ENCODE measurements at places on chromosomes 4 and X.

DNA sequence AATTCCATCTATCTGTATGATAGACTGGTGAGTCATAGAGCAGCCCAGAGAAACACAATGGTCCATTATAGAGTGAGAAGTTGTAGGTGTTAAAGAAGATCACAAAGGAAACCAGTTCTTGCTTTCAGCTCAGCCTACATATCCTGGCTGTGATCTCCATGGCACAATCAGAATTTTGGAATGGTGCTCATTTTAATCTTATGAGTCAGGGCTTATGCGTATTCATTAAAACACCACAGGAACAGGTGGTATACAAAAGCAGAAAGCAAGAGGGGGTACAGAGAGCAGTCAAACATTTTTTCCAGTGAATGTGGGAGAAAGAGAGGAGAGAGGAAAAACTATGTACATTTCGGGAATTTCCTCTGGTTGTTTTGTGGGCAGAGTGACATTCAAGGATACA is 126.9 kb downstream of the MFAP3L start:
- DNase-seq = no peak

DNA sequence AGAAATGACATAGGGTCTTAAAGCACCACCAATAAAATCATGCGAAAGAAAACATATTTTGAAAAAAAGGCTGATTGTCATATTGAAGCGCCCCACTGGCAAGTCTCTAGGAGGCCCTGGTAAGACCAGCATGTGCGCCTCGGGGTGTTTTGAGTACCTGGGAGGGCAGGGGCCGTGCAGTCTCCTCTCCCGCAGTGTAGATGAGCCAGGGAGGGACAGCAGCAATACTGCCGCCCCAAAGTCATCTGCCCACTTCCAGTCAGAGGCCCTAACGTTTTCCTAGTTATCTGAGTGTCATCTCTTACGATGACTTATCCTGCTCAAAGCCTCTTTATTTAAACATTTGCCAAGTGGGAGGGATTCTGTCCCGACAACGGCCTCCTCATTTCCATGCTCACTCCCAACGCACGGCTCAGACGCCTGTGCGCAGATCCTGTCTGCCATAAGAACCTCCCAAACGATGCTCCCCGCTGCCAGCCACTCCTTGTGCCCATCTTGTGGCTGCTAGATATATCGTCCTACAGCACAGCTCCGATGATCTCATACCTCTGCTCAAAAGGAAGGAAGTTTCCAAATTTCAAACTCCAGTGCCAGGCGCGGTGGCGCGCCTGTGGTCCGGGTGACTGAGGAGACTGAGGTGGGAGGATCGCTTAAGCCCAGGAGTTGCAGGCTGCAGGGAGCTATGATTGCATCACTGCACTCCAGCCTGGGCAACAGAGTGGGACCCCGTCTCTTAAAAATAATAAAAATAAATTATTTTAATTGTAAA is 17.2 kb upstream of the SCRG1 start:
- no peak for DNase-seq

- no peak for DNase-seq
Observed at GRCh38 chrX:48789366-48790220, 3.2 kb downstream of the GATA1 start.

DNA sequence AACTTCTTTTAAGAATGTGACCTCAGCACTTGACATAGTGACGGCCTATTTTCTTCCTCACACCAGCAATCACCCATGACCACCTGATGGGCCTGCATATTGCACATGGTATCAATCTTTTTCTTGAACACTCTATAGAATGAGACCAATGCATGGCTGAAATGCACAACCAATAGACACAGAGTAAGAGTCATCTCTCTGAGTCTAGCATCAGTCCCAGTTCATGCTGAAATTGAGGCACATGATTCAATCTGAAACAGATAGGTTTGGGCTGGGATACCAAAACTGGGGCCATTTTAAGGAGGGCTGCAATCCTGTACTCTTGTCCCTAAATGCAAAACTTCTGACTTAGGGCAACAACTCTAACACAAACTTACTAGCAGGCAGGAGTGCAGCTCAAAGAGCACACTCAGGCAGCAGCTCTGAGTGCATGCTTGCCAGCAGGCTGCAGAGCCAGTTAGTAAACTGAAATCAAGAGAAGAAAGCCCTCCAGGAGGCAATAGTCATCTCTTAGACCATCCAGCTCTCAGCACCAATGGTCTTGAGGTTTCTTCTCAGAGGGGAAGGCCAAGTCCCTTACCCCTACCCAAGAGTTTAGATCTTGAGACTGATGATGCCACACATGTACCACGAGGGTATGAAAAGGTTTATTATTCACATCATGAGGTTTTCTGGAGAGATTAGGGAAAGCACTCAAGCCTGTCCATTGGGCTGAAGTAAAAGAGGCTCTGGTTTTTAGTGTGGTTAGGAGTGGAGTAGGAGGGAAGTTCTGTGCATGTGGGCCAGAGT is 24.7 kb upstream of the GPR101 start:
- no peak for DNase-seq

GRCh38 chr4:109574443-109574850 is 14.4 kb downstream of the MCUB start:
- no peak for DNase-seq

DNA sequence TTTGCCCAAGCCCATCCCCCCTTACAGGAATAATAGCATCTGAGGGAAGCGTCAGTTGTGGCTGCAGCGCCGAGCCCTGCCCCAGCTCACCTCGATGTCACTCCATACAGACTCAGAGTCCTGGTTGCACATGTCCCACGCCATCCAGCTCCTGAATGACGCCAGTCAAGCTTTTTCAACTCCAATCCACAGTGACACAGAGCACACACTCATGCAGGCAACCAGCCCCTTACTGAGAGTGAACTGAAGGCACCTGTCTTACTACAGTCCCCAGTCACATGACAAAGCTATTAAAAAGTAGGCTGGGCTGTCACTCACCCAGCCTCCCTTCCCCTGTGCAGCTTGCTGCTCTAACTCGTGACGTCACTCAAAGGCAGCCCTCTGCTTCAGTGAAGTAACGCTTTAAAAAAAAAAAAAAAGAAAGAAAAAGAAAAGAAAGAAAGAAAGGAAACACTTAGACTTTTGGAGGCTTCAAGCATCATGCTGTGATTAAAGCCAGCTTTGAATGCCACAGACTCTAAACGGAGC is at the start of gene PPARGC1A:
Gene PPARGC1A (minus strand): TSS at position 234 of the 528 bp plus-strand sequence. CDS start 90 bp downstream, at position 144.
- peak; percentile 61 for DNase-seq

All from NCI-H510A treated with DMSO at 0.1 percent for 48 hours (cell line).